Osteocyte (in vitro differentiated cells): ENCODE measurements at places on chromosomes 2 and 18.

- peaks cover 42% of the 10 kb centered on the region for H3K36me3 ChIP-seq
- H3K27ac ChIP-seq = peak overlapping the region; percentile 76
- H3K27me3 ChIP-seq = no peaks in the 10 kb centered on the region
- peak overlapping the region; percentile 7 for H3K4me3 ChIP-seq
- peaks cover 22% of the 10 kb centered on the region for H3K4me1 ChIP-seq
Measured at GRCh38 chr2:216666461-216667233, 28.7 kb downstream of the IGFBP5 start.

- no peak overlapping the region for H3K4me3 ChIP-seq
- DNase-seq = no peak
- no peaks in the 10 kb centered on the region for H3K4me1 ChIP-seq
- H3K27me3 ChIP-seq = peaks cover 2% of the 10 kb centered on the region
- no peak overlapping the region for H3K27ac ChIP-seq
Measured at GRCh38 chr2:118122594-118123281, 34.5 kb downstream of the INSIG2 start.

GRCh38 chr2:64745562-64745961 lies 91.8 kb upstream of the SERTAD2 start:
- no peak overlapping the region for H3K4me3 ChIP-seq
- peaks cover 25% of the 10 kb centered on the region for H3K4me1 ChIP-seq
- no peak overlapping the region for H3K27ac ChIP-seq
- no peak for DNase-seq
- no peaks in the 10 kb centered on the region for H3K27me3 ChIP-seq

GRCh38 chr2:73283545-73284295 lies 558 bp downstream of the FBXO41 start:
- H3K27ac ChIP-seq = no peak overlapping the region
- H3K36me3 ChIP-seq = no peaks in the 10 kb centered on the region
- DNase-seq = no peak
- H3K4me1 ChIP-seq = peaks cover 3% of the 10 kb centered on the region

- H3K4me1 ChIP-seq = no peaks in the 10 kb centered on the region
- no peak overlapping the region for H3K27ac ChIP-seq
- no peak overlapping the region for H3K4me3 ChIP-seq
- peak; percentile 80 for DNase-seq
Measured at GRCh38 chr2:128770143-128771085, 451.7 kb upstream of the HS6ST1 start.

GRCh38 chr18:7232218-7232617 lies 1.3 kb downstream of the LRRC30 start:
- peaks cover 59% of the 10 kb centered on the region for H3K27me3 ChIP-seq
- H3K4me1 ChIP-seq = no peaks in the 10 kb centered on the region
- no peak overlapping the region for H3K27ac ChIP-seq
- no peaks in the 10 kb centered on the region for H3K36me3 ChIP-seq
- DNase-seq = no peak

DNA sequence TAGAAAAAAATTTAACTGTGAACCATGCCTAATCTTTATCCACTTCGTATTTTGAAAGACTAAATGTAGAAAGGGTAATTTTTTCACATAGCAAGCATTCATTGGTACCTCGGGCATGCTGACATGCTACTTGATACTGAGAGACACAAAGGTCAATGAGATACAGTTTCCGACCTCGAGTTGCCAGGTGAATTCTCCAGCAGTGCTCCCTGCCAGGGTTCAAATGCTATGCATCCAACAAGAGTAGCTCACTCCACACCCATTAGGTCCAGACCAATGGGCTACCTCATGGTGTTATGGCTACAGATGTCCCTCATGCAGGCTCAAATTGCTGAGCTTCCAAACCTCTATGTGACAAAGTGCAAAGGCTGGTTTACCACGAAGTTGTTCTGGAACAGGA lies 305.8 kb downstream of the PIEZO2 start:
- peaks cover 30% of the 10 kb centered on the region for H3K36me3 ChIP-seq
- no peak overlapping the region for H3K27ac ChIP-seq
- H3K4me3 ChIP-seq = no peak overlapping the region
- no peaks in the 10 kb centered on the region for H3K27me3 ChIP-seq

DNA sequence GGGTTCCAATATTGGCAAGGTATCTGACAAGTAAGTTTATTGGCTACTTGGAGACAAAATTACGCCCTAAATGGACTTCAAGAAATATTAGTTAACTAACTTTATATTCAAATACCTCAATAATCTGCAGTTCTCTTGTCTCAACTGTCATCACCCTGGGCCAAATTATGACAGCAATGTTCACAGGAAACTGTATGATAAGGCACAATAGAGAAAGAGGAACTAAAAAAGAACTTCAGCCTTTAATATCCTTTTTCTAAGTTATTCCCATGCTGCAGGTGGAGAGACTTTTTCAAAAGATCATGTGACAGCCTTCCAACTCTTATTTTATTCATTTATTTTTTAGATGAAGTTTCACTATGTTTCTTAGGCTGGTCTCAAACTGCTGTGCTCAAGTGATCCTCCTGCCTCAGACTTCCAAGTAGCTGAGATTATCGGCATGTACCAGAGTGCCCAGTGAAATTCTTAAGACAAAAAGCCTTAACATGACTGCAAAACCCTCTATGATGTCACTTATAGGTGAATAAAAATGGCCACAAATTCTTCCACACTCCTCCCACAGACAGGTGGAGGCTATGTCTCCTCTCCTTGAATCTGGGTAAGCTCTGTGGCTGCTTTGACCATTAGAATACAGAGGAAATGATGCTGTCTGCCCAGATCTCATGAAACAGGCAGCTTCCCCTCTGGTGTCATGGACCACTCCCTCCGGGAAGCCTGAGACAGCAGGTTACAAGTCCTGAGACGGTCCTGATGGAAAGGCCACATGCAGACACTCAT lies 211.0 kb downstream of the TGIF1 start:
- no peaks in the 10 kb centered on the region for H3K36me3 ChIP-seq
- H3K27me3 ChIP-seq = no peaks in the 10 kb centered on the region
- no peak for DNase-seq
- H3K4me1 ChIP-seq = peaks cover 11% of the 10 kb centered on the region
- no peak overlapping the region for H3K4me3 ChIP-seq

DNA sequence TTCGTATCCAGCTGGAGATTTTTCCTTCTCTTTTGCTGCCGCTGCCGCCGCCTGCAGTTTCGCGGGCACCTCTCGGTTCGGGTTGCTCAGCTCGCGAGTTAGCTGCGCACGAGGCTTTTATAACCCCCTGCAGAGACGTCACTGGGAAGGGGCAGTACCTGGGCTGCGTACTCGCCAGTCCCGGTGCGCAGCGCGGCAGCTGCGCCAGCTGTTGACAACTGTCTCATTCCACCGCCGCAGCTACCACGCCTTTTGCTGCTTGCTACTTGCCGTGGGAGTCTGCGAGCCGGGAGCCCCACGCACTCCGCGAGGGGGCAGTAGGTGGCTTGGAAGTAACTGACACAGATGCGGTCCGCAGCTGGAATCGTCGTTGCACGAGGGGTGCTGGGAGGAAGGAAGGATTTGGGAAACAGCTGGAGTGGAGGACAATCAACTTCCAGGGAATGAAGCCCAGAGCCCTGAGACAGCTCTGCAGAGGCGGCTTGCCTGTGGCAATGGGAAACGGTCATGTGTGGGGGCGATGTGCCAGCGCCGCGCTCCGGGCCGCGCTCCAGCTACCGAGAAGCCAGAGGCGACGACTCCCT lies at the start of gene TACR1:
Gene TACR1 (minus strand): TSS at position 93 of the 584 bp plus-strand sequence. CDS start 586 bp downstream, outside the sequence.
- H3K4me3 ChIP-seq = peak within 1 kb of the TSS; percentile 73
- H3K36me3 ChIP-seq = no peaks in the 10 kb centered on the region
- no peak for DNase-seq
- H3K27ac ChIP-seq = no peak within 1 kb of the TSS
- peaks cover 85% of the 10 kb centered on the region for H3K27me3 ChIP-seq
- H3K4me1 ChIP-seq = peaks cover 18% of the 10 kb centered on the region

GRCh38 chr2:69652206-69652605 lies 8.7 kb upstream of the AAK1 start:
- H3K27ac ChIP-seq = no peak overlapping the region
- H3K4me1 ChIP-seq = peaks cover 4% of the 10 kb centered on the region
- H3K27me3 ChIP-seq = no peaks in the 10 kb centered on the region
- H3K4me3 ChIP-seq = no peak overlapping the region
- H3K36me3 ChIP-seq = peaks cover 4% of the 10 kb centered on the region
- DNase-seq = no peak

- H3K27me3 ChIP-seq = peaks cover 10% of the 10 kb centered on the region
- no peaks in the 10 kb centered on the region for H3K36me3 ChIP-seq
- H3K4me3 ChIP-seq = peak overlapping the region; percentile 76
- H3K4me1 ChIP-seq = peaks cover 10% of the 10 kb centered on the region
Measured at GRCh38 chr18:34158881-34159690, 65.6 kb downstream of the NOL4 start.
